ENCODE measurements at places on chromosomes 4 and X.

DNA sequence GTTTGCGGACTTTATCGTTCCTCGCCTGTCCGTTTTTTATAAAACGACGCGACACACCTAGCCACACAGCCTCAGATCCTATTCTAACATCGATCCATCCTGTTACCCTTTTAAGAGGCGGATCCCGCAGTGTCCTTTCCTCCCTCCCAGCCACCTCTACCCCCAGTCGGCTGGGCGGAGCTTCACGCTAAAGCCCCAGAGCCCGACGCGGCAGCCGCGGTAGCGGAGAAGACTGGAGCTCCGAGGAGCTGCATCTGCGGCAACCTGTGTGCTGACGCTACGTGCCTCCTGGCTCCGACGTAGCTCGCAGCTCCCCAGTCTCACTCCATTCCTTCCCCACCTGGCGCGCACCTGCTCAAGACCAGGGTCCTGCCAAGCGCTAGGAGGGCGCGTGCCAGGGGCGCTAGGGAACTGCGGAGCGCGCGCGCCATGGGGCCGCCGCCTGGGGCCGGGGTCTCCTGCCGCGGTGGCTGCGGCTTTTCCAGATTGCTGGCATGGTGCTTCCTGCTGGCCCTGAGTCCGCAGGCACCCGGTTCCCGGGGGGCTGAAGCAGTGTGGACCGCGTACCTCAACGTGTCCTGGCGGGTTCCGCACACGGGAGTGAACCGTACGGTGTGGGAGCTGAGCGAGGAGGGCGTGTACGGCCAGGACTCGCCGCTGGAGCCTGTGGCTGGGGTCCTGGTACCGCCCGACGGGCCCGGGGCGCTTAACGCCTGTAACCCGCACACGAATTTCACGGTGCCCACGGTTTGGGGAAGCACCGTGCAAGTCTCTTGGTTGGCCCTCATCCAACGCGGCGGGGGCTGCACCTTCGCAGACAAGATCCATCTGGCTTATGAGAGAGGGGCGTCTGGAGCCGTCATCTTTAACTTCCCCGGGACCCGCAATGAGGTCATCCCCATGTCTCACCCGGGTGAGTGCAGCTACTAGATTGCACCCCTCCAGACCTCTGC lies at the start of gene RNF128:
Gene RNF128, plus strand, starts transcription at position 217 of the 953 bp plus-strand sequence. Its CDS starts 213 bp downstream, at position 430.
- peak; percentile 29 for DNase-seq

GRCh38 chr4:142933207-142933606 lies 87.1 kb upstream of the INPP4B start:
- DNase-seq, result no peak

GRCh38 chr4:2006956-2007653 lies 1.7 kb downstream of the NELFA start:
- DNase-seq, result no peak

GRCh38 chrX:12950851-12951594 lies 23.9 kb upstream of the TMSB4X start:
- DNase-seq, result no peak

- DNase-seq, result no peak
These were observed 391.4 kb downstream of the RAB28 start for GRCh38 chr4:13092702-13093101.

DNA sequence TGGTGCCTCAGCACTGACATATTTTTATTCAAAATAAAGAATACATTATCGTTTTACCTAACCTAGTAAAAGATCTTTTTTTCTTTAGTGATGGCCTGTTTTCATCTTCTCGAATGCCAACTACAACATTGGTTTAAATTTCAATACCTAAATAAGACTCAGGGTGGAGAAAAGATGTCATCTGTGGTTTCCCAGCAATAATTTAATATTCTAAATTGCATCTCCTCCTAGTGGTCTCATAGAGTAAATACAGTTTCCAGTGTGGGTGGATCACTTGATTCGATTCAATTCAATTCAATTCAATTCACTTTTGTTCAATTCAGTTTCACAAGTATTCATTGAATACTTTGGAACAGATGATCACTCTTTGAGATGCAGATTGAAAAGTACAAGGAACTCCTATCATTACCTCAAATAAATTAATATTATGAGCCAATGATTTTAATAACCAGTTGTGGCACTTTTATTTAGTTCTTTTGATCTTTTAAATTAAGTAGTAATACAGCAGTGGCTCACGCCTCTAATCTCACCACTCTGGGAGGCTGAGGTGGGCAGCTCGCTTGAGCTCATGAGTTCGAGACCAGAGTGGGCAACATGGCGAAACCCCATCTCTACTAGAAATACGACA lies 427.2 kb downstream of the FAT4 start:
- DNase-seq, result no peak
